SK-MEL-5 (cell line): ENCODE measurements at places on chromosomes 6 and 20.

DNA sequence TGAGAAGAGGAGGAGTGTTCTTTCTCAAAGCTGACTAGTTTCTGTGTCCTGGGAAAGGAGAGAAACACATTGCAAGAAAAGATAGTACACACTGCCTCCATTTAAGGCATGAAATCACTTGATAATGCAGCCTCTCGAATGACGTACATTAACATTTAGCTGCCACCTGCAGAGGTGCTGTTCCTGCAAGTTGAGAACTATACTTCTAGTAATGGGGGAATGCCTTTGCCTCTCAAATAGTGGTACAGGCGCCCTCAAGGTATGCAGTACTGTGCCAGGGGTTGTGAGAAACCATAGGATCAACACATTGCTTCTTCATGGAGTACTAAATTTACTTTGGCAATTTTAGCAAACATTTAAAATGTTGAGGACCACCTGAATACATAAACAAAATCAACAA, 20.1 kb downstream of the IMPG1 start:
- no peak for DNase-seq

GRCh38 chr6:132144456-132144855, 193.3 kb upstream of the CCN2 start:
- DNase-seq: no peak

- no peak for DNase-seq
Observed at GRCh38 chr6:7632501-7633290, 42.7 kb downstream of the SNRNP48 start.

- DNase-seq: no peak
Observed at GRCh38 chr6:9896806-9897205, 518.1 kb downstream of the TFAP2A start.

- no peak for DNase-seq
Observed at GRCh38 chr6:53496797-53497375, 48.0 kb downstream of the GCLC start.

GRCh38 chr6:52937908-52938307, 28.4 kb upstream of the GSTA3 start:
- no peak for DNase-seq

GRCh38 chr20:25071734-25072133, 10.2 kb downstream of the VSX1 start:
- DNase-seq: no peak

- no peak for DNase-seq
Observed at GRCh38 chr6:54719633-54720032, 126.9 kb upstream of the FAM83B start.

DNA sequence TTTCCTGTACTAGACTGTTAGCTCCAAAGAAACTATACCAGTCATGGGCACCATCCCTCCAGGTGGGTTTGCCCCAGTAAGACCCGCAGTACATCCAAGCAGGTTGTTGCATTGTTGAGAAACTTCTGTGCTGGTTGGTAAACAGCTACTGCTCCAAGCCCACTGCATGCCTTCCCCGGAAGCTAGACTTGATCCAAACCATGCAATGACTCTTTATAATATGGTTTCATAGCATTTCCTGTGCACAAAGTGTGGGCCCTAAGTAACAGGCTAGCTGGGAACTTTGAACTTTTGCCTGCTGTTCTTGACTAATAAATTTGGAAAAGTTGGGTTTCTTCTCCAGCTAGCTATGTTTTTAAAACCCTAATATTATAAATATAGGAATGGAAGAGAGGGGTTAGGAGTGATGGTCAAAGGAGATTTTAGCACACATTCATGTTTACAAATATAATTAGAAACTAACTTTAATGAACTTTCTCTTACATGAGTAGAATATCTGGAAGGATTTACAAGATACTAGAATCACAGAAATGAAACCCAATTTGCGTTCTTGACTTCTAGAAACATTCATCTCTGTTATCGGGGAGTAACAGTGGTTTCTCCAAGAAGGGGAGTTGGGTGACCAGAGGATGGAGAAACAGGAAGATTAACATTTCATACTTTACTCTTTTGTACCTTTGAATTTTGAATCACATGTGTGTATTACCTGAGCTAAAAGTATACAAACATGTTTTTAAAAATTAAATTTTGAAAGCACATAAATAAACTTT, 51.7 kb downstream of the GFOD1 start:
- no peak for DNase-seq

GRCh38 chr6:25172819-25173218, 106.4 kb upstream of the CARMIL1 start:
- DNase-seq: peak; percentile 36

- DNase-seq: no peak
Observed at GRCh38 chr6:115004204-115004603, 661.4 kb upstream of the HS3ST5 start.

DNA sequence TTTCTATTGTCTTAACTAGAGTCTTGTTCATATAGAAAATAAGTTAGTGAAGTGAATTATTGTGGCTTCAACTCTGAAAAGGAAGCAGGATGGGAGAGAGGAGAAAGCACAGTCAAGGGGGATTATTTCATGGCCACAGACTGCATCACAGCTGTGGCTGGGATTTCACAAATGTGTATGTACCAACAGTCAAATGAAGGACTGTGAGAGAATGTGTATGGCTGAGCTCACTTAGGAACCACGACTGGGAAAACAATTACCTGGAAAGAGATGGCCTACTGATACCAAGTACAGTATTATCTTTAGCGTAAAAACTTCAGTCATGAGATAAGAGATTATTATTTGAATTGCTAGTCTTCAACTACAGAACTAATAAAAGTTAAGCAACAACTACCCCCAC, 54.9 kb downstream of the SESN1 start:
- no peak for DNase-seq

GRCh38 chr20:55730321-55730720, 275.0 kb downstream of the CBLN4 start:
- DNase-seq: no peak

DNA sequence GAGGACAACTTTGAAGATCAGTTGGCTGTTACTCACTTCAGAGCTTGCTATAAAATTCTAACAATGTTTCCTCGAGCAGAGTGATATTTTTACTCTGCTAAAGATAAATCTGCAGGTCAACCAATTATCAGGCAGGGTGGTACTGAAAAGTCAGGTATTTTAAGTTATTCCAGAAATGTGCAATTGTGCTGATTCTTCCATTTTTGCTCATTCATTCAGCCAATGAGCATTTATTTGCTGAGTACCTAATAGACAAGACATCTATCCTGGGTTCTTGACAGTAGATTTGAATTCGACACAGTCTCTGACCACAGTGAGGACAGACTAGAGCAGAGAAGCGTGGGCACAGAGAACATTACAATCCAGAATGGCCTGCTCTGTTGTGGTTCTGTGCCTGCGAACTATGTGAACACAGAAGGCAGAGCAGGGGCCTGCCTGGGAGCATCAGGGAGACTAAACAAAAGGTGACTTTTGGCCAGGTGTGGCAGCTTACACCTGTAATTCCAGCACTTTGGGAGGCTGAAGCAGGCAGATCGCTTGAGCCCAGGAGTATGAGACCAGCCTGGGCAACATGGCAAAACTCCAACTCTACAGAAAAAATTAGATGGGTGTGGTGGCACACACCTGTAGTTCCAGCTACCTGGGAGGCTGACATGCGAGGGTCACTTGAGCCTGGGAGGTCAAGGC, 14.8 kb downstream of the TPMT start:
- no peak for DNase-seq

DNA sequence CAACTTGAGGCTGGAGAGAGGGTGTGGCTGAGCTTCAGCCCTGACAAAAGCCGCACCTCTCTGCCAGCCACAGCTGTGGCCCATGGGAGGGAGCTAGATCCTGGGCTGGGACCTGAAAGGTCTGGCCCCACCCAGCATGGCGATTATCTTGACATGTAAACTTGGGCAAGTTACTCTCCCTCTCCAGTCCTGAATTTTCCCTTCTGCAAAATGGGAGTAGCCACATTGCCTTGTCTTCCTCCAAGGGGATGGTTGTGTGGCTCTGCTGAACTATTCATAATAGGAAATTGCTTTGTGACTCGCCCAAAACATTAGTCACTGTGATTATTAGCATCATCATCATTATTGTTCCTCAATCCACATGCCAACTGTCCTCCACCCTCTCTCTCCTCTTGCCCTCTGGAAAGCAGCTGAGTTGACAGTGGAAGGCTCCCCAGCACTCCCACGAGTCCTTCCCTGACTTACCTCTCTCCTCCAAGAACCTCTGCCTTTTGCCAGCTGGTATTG, 23.0 kb upstream of the RBPJL start:
- DNase-seq: no peak

- DNase-seq: no peak
Observed at GRCh38 chr6:76553256-76553655, 480.8 kb upstream of the IMPG1 start.

DNA sequence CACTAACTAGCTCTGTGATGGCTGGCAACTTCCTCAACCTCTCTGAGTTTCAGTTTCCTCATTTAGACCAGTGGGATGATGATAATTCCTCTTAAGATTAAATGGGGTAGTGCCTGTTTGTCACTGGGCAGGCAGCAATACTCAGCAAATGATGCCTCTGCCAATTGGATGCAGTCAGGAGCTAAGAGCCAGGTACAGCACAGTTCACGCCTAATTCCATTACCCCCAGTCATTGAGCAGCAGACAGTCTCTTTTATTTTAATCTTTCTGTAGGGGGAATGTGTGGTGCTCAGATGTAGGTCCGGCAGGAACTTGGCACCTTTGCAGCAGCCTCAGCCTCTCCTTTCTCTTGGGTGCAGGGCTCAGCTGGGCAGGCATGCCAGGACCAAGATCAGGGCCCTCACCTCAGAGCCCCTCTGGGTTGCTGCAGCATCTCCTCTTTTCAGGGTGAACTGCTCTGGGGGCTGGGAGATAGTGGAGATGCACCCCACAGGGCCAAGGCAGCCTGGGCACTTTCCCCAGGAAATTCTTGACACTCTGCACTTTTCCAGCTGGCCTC, 243.8 kb downstream of the LRFN2 start:
- DNase-seq: no peak

DNA sequence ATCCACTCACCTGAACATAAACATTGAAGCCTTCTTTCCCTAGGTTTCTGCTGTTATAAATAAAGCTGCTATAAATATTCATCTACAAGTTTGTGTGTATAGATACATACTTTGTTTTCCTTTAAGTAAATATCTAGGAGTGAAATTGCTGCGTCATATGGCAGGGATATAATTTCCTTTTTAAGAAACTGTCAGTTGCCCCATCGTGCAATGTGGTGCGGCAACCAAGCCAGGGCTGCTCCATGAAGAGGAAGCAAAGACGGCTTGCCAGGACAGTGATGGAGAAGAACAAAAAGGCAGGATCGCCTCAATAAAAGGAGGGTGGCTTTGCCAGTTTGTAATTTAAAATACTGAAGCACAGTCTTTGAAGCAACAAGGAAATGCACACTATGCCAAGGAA, 36.6 kb downstream of the CITED2 start:
- DNase-seq: no peak

DNA sequence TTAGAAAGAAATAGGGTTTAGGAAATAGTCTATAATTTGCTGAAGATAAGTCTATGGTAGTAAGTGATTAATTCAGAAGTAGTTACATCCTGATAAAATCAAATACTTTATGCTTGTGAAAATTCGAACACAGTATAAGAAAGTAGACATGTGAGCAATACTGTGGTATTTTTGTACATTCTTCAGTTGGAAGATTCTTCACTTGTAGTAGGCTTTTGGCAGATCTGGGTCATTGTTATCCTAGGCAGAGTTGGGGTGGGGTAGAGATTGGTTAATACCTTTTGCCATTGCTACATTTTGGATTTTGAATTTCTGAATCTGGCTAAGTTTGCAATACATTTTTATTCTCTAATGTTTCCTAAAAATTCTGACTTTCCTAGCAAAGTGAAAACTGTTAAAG, 197.5 kb downstream of the BCKDHB start:
- no peak for DNase-seq

GRCh38 chr6:35184580-35185301, 29.0 kb upstream of the SCUBE3 start:
- DNase-seq: no peak

DNA sequence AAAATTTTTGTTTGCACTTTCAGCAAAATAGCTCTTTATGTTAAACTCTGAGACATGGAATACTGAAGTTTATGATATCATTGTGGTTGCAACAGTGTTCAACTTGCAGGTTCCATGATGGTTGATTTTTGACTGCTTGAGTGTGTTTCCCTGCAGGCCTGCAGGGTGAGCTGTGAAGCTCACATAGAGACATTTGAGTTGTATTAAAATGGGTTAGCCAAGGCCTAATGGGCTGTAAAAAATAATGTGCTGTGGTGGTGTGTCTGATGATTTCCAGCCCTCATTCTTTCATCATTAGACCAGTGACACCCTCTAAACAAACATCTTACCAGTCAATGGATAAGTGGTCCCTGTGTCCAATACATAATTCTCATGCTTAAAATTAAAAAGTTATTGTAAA, 321.4 kb downstream of the FARS2 start:
- DNase-seq: peak; percentile 43

- no peak for DNase-seq
Observed at GRCh38 chr20:31691646-31692275, 30.9 kb downstream of the BCL2L1 start.
